Vagina (tissue), 2 donors: ENCODE measurements at places on chromosomes 3 and 15. TPM values are rescaled to one million over a fixed set of nuclear protein-coding genes. Genes with fewer than 3 reads are reported as not detected.

DNA sequence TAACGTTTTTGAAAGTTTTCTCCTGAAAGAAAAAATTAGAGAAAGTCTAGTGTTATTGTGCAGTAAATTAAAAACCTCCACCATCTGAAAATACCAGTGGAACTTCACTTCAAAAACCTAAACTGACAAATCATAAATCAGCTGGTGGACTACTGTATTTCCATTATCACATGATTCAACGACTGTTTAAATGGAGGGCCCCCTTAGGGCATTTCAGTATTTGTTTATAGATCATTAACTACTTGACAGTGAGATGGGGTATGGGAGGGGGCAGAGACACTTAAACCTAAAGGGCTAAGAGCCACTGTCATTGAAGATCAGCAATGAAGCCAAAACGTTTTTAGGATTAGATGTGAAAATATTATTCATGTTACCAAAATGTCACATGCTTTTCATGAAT, 8.8 kb upstream of the C15orf61 start:
- no peak overlapping the region for H3K27ac ChIP-seq
- peaks cover 24% of the 10 kb centered on the region for H3K36me3 ChIP-seq
- no peaks in the 10 kb centered on the region for H3K4me1 ChIP-seq
- H3K4me3 ChIP-seq: no peak overlapping the region
- no peak for DNase-seq

DNA sequence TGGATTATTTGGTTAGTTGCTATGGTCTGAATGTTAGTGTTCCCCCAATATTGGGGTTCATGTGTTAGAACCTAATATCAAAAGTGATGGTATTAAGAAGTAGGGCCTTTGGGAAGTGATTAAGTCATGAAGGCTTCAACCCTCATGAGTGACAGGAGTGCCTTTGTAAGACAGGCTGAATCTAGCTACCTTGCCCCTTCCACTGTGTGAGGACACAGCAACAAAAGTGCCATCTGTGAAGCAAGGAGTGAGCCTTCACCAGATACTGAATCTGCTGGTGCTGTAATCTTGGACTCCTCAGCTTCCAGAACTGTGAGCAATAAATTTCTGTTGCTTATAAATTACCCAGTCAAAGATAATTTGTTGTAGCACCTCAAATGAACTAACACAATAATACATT, 22.6 kb upstream of the SATB1 start:
- no peak for DNase-seq
- H3K36me3 ChIP-seq: no peaks in the 10 kb centered on the region
- no peak overlapping the region for H3K27ac ChIP-seq
- no peak overlapping the region for H3K4me3 ChIP-seq
- no peaks in the 10 kb centered on the region for H3K27me3 ChIP-seq

GRCh38 chr3:127676456-127676855, 3.7 kb downstream of the ABTB1 start:
- no peak for DNase-seq
- no peaks in the 10 kb centered on the region for H3K36me3 ChIP-seq
- no peak overlapping the region for H3K27ac ChIP-seq
- no peaks in the 10 kb centered on the region for H3K27me3 ChIP-seq
- peaks cover 39% of the 10 kb centered on the region for H3K4me1 ChIP-seq

- no peak overlapping the region for H3K4me3 ChIP-seq
- no peaks in the 10 kb centered on the region for H3K36me3 ChIP-seq
- no peaks in the 10 kb centered on the region for H3K27me3 ChIP-seq
- no peaks in the 10 kb centered on the region for H3K4me1 ChIP-seq
Measured at GRCh38 chr3:89690646-89691045, 583.2 kb downstream of the EPHA3 start.

DNA sequence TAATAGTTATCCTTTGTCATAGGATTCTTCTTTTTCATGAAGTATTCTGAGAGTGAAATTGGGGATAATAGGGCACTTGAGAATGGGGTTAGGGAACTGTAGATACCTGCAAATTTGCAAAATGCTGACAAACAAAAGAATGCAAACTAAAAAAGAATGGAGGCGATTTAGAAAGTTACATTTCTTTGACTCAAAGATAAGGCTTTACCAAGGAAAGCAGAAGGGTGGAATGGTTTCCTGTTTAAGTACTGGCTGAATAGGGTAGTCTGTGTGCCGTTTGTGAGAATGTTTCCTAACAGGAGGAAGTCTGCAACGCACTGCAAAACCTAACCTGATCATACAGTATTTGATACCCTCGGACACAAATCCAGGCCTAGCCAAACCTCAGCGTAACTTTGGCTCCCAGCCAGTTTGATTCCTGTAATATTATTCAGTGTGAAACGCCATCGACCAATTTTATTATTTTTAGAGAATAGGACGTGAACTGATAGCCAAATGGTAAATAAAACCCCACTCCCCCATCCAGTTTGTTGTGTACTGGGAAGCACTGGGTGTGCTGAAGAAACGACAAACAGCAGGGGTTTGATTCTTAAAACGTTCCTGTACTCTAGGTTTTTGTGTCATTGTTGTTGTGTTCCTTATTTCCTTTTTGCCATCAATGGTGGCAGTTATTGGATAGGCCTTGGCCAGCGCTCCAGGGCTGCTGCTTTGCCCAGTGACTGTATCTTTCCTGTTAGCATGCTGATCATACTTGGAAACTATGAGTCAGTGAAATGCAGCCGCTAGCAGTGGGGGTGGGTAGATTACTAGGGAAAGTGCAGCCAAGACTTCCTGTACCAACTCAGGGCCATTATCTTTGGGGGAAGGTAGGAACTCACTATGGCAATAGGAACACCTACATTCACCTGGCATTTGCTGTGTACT, 148.0 kb upstream of the TBL1XR1 start:
- H3K27me3 ChIP-seq: no peaks in the 10 kb centered on the region
- H3K4me1 ChIP-seq: peaks cover 18% of the 10 kb centered on the region
- H3K4me3 ChIP-seq: no peak overlapping the region

- H3K27me3 ChIP-seq: no peaks in the 10 kb centered on the region
- H3K4me3 ChIP-seq: no peak overlapping the region
- H3K36me3 ChIP-seq: no peaks in the 10 kb centered on the region
- DNase-seq: no peak
Measured at GRCh38 chr15:60118626-60119025, 114.5 kb downstream of the FOXB1 start.

GRCh38 chr3:176401211-176401610, 796.1 kb downstream of the TBL1XR1 start:
- no peak for DNase-seq
- no peaks in the 10 kb centered on the region for H3K4me1 ChIP-seq
- H3K27me3 ChIP-seq: no peaks in the 10 kb centered on the region
- no peak overlapping the region for H3K27ac ChIP-seq
- H3K36me3 ChIP-seq: no peaks in the 10 kb centered on the region

DNA sequence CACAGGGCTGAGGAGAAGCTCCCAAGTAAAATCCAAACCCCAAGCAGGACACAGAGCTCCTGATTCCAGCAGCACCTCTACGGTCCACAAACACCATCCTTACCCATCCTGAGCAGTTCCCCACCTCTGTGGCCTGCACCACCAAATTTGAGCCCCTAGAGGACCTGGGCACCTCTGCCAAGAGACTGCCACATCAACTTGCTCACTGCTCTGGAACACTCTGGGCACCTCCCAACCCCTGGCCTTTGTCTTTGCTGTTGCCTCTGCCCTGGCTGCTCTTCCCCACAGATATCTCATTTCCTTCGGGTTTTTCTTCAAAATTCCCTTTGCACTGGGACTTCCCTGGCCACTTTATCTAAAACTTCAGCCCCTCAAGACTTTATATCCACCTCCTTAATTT, 5.8 kb downstream of the RLBP1 start:
- H3K4me1 ChIP-seq: no peaks in the 10 kb centered on the region
- no peak overlapping the region for H3K27ac ChIP-seq
- no peaks in the 10 kb centered on the region for H3K27me3 ChIP-seq

- H3K27me3 ChIP-seq: no peaks in the 10 kb centered on the region
- H3K36me3 ChIP-seq: no peaks in the 10 kb centered on the region
- no peaks in the 10 kb centered on the region for H3K4me1 ChIP-seq
- DNase-seq: no peak
- H3K4me3 ChIP-seq: no peak overlapping the region
- no peak overlapping the region for H3K27ac ChIP-seq
Measured at GRCh38 chr3:195999896-196000295, 82.0 kb downstream of the TFRC start.

FBXL2 gene
- 5.9 TPM for total RNA-seq

CCDC13 gene
- total RNA-seq: 1.2 TPM

DNA sequence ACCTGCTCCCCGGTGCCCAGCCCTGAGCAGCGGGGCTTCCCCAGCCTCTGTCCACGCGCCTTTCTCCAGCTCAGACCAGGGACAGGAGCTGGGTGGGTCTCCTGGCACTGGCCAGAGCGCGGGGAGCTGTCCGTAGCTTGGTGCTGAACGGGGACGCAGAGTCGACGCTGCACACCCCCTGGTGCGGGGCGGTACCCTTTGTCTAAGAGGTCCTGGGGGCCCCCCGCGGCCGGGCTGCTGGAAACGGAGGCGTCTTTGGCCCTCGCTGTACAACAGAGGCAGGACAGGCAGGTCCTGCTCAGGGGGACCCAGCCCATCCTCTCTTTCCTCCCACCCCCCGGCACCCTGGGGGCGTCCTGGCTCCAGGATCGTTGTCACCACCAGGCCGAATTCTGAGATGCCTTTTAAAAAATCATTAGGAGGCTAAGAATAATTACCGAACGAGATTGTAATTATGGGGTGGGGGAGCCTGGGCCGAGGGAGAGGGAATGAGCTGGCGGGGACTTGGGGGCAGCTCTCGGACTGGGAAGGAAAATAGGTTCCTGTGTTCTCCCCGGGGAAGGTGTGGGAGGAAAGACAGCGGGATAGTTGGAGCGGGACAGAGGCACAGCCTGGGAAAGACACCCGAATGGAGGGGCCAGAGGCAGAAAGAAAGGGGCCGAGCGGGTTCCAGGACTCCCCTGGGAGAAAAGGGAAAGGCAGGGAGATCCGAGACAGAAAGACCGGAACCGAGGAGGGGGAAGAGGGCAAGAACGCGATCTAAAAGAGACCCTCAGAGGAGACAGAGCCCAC, 4.1 kb upstream of the SKOR1 start:
- H3K27ac ChIP-seq: no peak overlapping the region
- peaks cover 35% of the 10 kb centered on the region for H3K27me3 ChIP-seq
- H3K4me3 ChIP-seq: no peak overlapping the region
- H3K36me3 ChIP-seq: no peaks in the 10 kb centered on the region
- H3K4me1 ChIP-seq: peaks cover 35% of the 10 kb centered on the region
- DNase-seq: no peak

DNA sequence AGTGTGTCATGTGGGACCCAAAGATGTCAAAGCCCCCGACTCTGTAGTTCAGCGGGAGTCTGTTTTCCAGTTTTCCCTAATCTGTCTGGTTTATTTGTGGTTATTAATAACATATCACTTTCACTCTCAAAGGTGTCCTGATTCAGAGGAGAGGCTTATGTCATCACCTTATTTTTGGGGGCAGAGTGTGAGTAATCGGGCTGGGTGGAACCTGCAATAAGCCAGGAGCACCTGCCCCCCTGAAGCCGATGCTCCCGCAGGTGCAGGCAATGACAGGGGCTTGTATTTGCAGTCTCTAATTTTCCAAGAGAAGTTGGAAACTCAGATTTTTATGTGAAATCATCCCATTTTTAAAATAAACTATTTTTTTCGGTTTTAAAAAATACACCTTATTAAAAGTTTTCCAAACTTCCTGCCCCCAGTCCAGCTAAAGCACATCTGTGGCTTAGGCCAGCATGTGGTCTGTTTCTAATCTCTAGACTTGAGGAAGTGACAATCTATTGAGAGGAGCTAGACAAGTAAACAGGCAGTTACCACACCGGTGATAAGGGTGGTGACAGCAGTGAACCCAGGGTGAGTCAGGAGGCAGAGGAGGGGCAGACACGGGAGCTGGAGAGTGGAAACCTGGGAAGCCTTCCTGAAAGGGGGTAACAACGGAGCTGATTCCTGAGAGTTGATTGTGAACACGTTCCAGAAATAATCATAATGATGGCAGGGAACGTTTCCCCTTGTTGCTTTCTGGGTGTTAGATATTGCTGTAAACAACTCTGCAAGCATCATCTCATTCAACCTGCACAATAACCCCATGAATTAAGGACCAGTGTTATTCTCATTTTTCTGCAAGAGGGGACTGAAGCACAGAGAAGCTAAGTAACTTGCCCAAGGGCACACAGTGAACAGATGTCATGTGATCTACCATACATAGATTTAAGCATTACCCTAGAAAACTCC, 37.2 kb downstream of the BHLHE40 start:
- no peak overlapping the region for H3K4me3 ChIP-seq
- DNase-seq: no peak
- peaks cover 61% of the 10 kb centered on the region for H3K4me1 ChIP-seq
- no peaks in the 10 kb centered on the region for H3K27me3 ChIP-seq

C15orf39 gene
- total RNA-seq: 20.9 TPM

GRCh38 chr3:178003756-178004155, 532.5 kb upstream of the KCNMB2 start:
- DNase-seq: no peak
- no peak overlapping the region for H3K27ac ChIP-seq
- H3K27me3 ChIP-seq: no peaks in the 10 kb centered on the region
- H3K4me3 ChIP-seq: no peak overlapping the region

- no peak for DNase-seq
- no peak overlapping the region for H3K4me3 ChIP-seq
- no peak overlapping the region for H3K27ac ChIP-seq
- H3K27me3 ChIP-seq: no peaks in the 10 kb centered on the region
- H3K36me3 ChIP-seq: no peaks in the 10 kb centered on the region
- no peaks in the 10 kb centered on the region for H3K4me1 ChIP-seq
Measured at GRCh38 chr15:37929238-37929637, 5.2 kb upstream of the TMCO5A start.

EFCAB12 gene
- not detected for total RNA-seq

DNA sequence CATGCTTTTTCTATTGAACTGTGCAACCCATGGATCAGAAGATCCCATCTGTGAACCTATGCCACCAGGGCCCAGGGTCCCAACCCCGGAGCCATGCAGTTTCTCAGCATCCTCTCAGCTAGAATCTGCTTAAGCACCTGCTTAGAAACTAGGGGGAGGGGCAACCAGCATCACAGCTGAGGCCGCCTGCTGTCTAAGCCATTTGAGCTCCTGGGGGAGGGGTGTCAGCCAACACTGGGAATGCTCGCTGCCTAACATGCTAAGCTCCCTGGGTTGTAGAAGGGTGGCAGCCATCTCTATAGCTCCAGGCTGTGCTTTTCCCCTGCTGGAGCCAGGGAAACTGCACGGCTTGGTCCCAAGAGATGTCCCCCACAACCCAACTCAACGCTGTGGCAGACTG, 322.8 kb downstream of the EDEM1 start:
- no peaks in the 10 kb centered on the region for H3K36me3 ChIP-seq
- no peak for DNase-seq
- no peaks in the 10 kb centered on the region for H3K27me3 ChIP-seq

DNA sequence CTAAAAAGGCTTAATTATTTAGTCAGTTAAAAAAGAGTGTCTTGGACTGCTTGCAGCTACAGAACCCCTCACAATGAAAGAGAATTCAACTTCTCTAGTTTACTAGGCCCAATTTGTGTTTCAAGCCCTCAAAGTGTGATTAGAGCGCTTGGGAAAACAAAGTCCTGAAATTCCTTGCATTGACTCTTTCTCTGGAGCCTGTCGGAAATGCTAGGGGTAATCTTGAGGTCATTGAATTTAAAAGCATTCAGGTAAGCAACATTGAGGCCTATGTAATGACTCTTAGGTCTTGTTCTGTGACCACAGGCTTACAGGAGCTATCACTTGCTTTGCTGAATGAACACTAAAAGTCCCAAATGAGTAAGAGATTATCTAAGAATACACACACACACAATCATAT, 186.0 kb downstream of the NLGN1 start:
- H3K4me1 ChIP-seq: peaks cover 5% of the 10 kb centered on the region
- H3K27me3 ChIP-seq: no peaks in the 10 kb centered on the region
- no peak overlapping the region for H3K4me3 ChIP-seq
- DNase-seq: no peak

CNTN3 gene
- not detected for total RNA-seq
